HS-5 (cell line): ENCODE measurements at places on chromosomes 3 and 15.

- no peak for DNase-seq
Measured at GRCh38 chr3:195900436-195901355, 7.7 kb downstream of the TNK2 start.

DNA sequence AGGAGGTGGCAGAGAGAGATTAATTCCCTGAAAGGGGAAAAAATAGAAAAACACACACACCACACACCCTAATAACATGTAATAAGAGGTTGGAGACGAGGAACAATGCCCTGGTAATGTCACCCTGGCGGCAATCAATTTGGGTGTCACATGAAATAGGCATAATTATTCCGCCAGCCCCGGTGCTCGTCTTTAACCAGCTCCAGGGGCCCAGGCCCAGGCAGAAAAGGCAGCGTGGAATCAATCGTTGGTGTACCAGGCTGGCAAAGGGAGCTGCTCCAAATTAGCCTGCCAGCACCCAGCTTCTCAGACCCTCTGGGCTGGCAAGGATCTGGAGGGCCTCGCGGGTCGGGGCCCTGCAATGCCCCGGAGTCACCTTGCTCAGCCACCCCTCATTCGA is 5.6 kb downstream of the LINGO1 start:
- DNase-seq, result no peak

DNA sequence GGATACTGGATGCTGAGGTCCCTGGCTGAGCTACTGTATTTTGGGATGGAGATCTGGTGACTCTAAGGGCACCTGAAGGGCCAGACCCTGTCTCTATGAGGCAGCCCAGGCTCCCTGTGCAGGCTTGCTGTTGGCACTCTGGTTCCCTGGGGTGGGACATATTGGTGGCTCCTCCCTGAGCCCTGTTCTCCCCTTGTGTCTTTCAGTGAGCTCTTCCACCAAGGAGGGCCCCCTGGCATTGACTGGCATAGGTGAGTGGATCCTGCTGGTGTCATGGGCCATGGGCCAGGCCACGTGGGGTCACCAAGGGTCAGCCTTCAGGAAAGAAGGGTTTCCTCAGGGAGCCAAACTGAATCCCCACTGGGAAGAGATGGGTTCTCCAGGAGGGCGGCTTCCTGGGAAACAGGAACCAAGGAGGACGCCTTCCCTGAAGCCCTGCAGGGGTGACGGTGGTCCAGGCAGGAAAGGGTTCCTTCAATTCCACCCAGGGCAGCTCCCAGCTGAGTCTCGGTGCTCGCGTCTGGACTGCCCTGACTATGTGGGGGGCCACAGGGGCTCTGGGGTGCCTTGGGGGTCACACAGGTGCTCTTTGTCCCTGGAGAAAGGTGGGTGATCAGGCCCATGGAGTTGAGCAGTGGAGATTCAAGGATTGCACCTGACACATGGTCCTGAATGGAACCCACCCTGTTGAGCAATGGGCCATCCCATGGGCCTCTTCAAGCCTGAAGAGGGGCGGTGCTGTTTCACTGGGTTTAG is 220.4 kb downstream of the SNRPN start:
- no peak for DNase-seq

GRCh38 chr3:176633511-176633910 is 563.8 kb downstream of the TBL1XR1 start:
- no peak for DNase-seq

DNA sequence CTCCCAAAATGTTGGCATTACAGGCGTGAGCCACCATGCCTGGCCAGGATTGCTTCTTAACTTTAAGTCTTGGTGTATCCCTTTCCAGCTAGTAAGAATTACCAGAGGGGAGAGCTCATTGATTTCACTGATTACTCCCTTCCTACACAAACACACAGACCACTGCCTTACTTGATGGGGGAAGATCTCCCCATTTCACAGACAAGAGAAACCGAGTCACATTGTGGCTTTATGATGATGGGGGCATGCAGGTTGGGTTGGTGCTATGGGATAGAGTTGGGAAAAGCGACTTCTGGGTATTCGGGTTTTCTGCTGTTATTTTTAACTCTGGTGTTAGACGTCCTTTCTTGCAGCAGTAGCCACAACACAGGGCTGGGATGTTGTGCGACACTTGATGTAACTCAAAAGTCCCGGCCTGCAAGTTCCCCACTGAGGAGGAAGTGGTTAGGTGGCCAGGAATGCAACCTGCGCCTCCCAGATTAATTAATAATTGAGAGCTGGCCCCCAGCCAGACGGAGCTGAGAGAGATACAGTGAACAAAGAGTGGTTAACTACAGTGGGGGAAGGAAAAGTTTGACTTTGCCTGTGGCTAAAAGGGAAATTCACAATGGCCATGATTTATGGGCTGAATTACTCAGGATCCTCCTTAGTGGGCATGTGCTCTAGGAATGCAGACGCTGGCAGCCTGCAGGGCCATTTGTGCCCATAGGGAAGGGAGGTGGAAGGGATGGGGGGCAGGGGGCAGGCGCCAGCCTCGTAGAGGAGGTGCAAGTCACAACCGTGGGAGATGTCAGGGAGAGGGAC is 63.6 kb downstream of the SMAD6 start:
- DNase-seq, result no peak

GRCh38 chr3:164918905-164919304 is 159.4 kb downstream of the SI start:
- no peak for DNase-seq

DNA sequence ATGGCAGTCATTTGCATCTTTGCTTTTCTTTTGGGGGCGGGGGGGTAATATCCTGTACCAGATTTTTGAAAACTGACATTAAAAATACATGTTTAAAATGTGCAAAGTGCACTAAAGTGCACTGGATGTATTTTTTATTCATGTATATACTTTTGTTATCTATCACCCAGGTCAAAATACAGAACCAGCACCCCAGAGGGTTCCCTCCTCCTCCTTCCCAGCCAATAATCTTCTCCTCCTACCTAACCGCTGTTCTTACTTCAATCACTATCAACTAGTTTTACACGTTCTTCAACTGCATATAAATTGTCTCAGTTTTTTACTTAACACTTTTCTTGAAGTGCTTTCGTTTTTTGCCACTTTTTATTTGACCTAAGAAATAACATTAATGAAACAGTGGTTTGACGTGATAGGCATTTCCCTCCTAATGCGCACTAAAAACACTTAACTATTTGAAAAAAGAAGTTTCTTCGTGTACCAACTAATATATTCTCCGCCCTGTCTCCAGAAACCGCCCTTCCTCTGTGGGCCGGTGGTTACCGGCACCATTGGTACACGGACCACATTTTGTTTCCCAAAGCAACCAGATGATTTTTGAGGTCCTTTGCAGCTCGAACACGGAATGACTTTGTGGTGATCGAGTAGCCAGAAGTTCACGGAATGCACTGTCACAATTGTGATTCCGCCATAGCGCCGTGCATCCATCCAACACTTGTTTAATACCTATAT is 836 bp upstream of the AKAP13 start:
- DNase-seq, result no peak

- no peak for DNase-seq
Measured at GRCh38 chr3:85482213-85482490, 523.4 kb downstream of the CADM2 start.
